ENCODE measurements at places on chromosomes 3 and 15.

GRCh38 chr3:100048248-100048647, 66.1 kb downstream of the FILIP1L start:
- no peak for DNase-seq

- no peak for DNase-seq
Measured at GRCh38 chr15:75836959-75837334, 6.3 kb upstream of the UBE2Q2 start.

- no peak for DNase-seq
Measured at GRCh38 chr3:24101676-24102168, 156.6 kb downstream of the NR1D2 start.

DNA sequence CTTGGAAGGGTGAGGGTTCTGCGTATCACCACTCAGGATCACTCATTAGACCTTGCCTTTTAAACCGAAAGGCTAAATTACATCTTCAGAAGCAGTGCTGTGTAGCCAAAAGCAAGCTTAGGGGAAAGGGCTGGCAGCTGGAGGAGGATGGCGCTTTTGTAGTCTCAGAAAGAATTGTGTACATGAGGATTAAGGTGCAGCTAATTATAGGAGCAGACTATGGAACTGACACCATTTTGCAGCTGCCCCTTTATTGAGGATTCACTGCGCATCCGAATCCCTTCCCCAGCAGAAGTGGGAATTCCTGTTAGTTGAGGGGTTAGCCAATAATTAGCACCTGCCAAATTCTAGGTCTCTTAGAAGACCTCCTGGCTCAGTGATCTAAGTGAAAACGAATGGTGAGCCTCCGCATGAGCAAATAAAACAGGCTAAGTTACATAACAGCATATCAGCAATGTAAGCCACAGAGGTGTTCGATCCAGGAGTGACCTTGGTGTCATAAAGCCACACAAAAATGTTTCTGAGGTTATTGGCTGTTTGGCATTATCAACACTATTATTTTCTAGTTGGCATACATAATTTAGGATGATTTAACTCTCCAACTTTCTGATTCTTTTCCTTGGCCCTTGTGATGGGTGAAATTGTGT, 42.6 kb upstream of the SEMA6D start:
- DNase-seq = peak; percentile 24

DNA sequence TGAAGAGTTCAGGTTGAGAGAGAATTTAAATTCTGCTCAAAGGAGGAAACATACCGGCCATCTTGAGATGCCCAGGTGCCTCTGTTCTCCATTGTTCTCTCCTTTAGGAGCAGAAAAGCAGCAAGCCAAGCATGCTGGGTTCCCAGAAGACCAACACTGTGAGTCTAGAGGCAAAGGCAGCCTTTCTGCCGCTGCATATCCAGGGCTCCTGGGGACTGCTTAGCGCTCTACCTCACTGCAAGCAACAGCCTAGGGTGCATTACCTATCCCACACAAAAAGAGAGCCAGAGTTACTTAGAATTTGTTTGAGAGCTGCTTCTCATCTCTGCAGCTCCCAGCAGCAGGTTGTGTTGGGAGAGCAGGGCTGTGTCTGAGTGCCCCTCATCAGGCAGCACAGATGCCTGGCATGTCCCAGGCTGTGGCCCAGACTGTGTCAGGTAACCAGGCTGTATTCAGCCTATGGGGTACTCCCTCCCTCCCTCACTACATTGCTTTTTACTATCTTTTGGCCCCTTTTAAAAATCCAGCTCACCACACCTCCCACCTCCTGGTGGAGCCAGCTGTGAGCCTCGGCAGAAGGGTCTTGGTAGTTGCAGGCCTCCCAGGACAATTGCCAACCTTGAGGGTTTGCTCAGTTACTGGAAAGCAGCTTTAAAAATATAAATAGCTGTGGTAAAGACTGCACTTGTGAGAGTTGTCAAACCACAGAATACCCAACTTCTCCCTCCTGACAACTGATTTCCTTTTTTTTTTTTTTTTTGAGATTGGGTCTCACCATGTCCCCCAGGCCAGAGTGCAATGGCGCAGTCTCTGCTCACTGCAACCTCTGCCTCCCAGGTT, 30.2 kb downstream of the BCL2L10 start:
- no peak for DNase-seq

Measured in eye (tissue), 1 donor.